Epithelial cell of esophagus (primary cell): ENCODE measurements at places on chromosomes 11 and 22.

GRCh38 chr11:93850594-93851018 is at the start of gene VSTM5:
TSS of gene VSTM5 (minus strand) at chr11:93850618. CDS start at chr11:93850502, 116 bp downstream.
- peak; percentile 70 for DNase-seq

DNA sequence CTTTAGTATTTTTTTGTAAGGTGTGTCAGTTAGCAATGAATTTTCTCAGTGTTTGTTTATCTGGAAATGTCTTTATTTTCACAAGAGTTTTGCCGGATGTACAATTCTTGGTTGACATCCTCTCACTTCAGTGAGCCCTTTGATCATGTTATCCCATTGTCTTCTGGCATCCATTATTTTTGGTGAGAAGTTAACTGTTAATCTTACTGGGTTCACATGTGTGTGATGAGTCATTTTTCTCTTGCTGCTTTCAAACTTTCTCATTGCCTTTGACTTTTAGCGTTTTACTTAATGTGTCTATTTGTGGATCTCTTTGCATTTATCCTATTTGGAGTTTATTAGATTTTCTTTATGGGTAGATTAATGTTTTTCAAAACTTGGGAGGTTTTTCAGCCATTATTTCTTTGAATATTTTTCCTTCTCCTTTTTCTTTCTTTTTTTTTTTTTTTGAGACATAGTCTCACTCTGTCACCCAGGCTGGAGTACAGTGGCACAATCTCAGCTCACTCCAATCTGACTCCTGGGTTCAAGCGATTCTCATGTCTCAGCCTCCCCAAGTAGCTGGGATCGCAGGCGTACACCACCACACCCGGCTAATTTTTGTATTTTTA is 100.5 kb upstream of the RRM1 start:
- peak; percentile 14 for DNase-seq

- no peak for DNase-seq
Measured at GRCh38 chr11:111089759-111090158, 155.8 kb upstream of the POU2AF2 start.

DNA sequence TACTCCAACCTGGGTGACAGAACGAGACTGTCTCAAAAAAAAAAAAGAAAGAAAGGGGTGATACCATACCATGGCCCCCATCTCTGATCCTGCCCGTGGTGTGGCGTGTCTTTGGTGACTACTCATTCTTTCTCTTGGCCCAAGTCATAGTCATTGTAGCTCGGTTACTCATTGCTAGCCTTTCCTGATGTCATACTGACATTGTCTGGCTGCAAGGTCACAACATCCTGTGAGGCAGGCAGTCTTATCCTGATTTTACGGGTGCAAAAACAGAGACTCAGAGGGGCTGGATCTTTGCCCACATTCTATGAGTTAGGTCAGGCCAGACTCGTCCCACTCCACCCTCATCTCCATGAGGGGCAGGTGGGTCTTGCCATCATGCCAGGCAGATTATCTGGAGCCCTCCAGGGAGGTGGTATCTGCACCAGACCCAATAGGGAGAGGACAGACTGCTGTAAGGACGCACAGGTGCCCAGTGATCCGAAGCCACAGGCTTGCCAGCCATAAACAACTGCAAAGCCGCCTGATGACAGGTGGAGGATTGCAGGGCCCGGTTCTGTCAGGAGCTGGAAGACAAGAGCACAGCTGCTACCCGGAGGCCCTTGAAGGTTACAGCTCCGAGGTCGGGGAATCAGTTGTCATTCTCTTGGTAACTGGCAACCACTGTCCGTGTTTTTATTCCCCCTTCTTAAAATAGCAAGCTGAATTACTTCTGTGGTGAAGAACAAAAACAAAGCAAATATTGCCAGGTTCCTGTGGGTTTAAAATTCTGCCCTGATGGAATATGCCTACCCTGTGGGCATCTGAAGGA is 13.8 kb downstream of the TOM1 start:
- DNase-seq = peak; percentile 78

DNA sequence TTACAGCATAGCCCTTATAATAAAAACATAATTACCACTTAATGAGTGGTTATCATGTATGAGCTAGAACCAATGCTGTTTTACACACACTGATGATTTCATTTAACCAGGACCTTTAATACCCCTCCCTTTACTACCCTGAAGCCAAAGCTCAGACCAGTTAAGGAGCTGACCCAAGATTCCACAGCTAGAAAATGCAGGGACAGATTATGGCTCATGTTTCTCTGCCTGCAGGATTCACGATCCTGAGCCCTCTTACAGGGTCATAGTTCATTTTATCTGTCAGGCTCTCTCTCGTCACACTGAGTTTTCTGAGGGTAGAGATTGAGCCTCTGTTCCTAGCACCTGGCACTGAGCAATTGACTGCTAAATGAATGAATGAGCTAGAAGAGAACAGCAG is 27.4 kb downstream of the TUB start:
- no peak for DNase-seq

GRCh38 chr11:64891880-64892279 is 13.5 kb upstream of the EHD1 start:
- no peak for DNase-seq

DNA sequence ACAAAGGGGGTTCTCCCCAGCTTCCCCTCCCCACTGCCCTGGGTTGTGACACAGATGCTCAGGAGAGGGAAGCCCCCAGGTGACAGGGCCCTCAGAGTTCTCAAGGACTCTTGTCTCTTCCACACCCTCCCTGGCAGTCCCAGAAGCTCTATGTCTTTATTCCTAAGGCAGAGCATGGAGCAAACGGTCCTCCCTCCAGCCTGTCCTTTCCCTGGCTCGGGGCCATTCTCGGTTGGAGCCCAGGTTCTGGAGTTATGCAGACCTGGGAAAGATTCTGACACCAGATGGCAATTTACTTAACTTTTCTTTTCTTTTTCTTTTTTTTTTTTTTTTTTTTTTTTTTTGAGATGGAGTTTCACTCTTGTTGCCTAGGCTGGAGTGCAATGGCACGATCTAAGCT is 186.6 kb downstream of the CEP164 start:
- no peak for DNase-seq

- DNase-seq = no peak
Measured at GRCh38 chr11:13286279-13286821, 8.8 kb downstream of the BMAL1 start.

DNA sequence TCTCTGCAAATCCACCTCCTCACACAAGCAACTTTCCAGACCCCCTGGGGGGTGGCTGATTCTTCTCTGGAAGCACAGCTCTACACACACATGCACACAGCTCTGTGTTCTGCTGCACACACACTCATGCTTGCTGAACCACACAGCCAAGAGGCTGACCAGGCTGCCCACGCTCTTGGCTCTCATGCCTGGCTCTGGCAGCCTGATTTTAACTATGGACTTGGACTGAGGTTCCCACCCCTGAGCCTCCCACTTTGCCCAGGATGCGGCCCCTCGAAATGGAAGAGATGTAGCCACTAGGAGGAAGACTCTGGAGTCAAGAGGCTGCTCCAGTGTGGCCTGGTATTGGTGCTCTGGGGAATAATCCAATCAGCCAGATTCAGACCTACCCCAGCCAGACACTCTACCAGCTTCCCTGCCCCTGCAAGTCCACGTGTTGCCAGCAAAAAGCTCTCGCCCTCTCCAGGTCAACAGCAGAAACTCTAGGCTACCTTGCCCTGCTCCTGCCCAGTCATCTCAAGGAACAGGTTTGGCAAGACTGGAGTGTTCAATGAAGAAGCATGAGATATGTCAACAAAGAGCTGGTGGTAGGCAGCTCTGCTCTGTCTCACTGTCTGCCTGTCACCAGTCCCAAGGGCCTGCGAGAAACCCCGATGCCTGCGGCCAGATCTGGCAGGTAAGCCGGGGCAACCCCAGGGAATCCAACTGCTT is 8.8 kb upstream of the CASTOR1 start:
- peak; percentile 95 for DNase-seq

GRCh38 chr22:29598684-29599020 is 4.8 kb upstream of the NF2 start:
- no peak for DNase-seq

DNA sequence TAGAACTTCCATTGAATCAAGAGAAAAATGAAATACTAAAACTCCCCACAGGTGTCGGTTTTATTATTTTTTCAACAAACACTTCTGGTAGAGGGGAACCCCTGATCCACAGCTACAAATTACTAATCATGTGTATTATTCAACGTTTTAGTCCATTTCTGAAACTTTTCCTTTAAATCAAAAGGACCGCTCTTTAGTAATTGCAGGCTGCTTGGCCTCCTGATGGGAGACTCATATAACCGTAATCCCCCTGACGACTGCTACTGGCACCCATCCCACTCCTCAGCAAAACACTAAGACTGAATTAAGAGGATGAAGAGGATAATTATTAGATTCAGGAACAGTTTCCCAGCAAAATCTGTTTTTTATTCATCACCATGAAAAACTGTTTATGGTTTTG is 46.4 kb downstream of the PAX6 start:
- DNase-seq = no peak

- peak; percentile 55 for DNase-seq
Measured at GRCh38 chr11:32006799-32007388, 84.0 kb upstream of the RCN1 start.

DNA sequence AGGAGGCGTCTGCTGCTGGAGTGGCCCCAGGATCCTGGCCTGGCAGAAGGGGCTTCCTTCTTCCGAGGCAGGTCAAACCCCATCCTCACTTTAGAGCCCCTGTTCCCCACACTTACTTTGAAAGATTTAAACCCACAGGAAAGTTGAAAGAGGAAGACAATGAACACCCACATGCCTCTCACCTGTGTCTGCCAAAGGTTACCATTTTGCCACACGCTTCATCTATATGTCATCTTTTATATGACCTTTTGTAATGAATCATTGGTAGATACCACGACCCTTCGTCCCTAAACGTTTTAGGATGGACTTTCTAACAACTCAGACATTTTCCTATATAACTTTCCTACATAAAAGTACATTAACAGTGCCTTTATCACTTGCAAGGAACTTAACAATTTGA is 39.8 kb upstream of the BID start:
- no peak for DNase-seq

DNA sequence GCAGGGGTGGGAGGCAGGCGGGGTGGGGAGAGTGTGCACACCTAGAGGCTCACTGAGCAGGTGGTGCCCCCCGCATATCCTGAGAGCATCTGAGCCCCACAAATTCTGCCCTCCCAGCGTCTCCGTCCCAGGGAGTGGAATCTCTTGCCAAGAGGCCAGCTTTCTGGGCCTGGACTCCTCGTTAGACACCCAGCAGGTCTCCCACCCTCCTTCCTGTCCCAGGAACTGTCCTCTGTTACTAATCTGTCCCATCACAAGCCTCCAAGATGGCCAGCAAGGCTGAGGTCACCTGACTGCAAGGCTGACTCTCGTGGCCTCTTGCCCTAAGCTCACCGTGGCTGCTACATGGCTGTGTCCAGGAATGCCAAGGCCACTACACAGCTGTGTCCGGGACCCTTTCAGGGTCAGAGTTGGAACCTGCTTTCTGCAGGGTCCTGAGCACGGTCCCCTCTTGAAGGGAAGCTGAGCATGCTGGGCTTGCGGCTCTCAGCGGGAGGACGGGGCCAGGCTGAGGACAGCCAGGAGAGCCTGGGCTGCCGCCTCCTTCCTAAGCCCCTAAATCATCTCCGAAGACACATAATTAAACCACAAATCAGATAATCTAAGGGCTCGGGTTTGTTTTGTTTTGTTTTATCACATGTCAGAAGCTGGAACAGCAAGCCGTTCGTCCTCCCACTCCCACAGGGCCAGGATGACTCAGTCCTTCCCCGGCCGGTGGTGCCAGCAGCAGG is 1327.3 kb downstream of the TBC1D22A start:
- DNase-seq = no peak

GRCh38 chr11:11856638-11857037 is 14.9 kb downstream of the USP47 start:
- DNase-seq = no peak

- peak; percentile 28 for DNase-seq
Measured at GRCh38 chr11:62472063-62472884, 53.4 kb downstream of the SCGB1A1 start.

DNA sequence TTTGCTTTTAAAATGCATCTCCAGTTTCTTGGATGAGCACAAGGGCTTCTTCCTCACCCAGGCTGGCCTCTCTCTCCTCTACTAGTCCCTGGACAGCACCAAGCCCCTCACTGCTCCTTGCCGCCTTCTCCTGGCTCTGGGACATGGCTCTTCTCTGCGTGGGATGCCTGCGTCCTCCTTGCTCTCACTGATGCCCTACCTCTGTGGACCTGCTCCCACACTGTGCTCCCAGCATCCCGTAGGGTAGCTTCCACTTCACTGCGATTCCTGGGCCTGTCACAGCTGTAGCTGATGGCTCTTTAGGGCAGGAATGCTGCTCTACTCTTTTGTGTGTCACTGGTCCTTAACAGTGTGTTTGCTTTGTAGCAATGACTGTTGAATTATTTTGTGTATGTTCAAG is 136.3 kb downstream of the SNX19 start:
- no peak for DNase-seq

GRCh38 chr11:29224739-29225384 is 792.0 kb downstream of the KCNA4 start:
- DNase-seq = peak; percentile 5
